Inflammatory macrophage (primary cell): ENCODE measurements at places on chromosomes 2 and 18.

DNA sequence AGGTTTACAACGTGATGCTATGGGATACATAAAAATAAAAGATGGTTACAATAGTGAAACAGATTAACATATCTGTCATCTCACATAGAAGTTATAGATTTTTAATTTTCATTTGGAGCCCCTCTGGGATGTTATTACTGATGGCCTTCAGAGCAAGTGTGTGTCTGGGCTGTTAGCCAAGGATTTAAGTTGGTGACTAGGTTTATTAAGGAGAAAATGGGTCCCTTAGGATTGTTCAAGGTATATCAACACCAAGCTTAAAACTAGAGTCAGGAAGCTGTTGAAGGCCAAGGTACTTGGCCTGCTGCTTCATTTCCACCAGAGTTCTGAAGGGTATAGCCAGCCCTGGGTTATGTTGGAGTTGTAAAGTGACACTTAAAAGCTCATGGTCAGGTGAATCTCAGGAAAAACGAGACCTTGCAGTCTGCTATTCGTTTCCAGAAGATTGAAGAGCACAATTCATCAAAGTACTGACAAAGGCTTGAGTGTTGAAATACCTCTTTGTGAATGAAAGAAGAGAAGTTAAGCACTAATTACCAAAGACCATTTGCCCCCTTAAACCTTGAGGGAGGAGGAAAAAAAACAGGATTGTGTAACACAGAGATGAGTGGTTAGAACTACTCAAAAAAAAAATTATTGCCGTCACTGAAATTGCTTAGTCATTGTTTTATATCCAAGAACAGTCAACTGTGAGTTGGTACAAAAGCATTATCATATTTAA, 48.4 kb downstream of the MAP2 start:
- peak; percentile 22 for DNase-seq

DNA sequence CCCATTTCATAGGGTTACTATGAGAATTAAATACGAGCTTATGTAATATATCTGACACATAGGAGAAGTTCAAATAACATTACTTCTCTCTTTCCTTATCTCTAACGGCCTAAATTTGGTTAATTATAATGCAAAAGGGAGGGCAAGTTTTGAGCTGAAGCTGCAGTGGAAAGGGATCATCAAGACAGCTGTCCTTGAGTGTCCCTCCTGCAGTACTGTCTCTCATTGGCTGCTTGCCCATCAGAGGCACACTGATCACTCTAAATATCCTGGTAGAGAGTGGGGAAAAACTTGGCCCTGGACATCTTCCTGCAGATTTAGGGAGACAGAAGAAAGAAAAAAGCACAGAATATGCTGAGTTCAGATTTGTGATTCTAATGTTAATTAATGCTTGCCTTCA, 186.0 kb downstream of the CAMKMT start:
- no peak for DNase-seq

- DNase-seq = no peak
Observed at GRCh38 chr18:76983613-76984051, 149.0 kb downstream of the MBP start.

GRCh38 chr2:8133913-8134472, 547.9 kb upstream of the ID2 start:
- DNase-seq = no peak

DNA sequence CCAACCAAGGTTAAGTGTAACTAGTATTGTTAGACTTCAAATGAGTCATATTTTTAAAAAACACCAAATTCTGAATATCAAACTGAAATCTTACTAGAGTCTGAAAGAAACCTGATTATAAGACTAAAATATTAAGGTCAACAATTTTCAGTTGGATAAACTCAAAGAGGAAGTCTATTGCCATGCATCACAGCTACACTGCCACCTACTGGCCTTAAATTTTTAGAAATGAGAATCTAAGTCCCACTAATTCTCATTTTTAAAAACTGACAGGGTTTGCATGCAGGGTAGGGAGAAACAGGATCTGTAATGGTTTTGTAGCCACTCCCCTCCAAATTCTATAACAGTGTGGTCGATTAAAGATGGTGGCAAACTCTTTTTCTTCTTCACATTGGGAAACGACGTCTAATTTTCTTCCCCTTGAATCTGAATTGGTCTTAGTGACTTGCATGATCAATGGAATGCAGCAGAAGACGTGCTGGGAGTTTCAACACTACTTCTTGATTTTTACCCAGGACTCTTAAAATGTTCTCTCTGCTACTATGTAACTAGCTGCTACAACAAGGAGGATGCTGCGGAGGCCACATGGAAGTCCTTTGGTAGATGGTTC, 176.1 kb upstream of the SESTD1 start:
- DNase-seq = peak; percentile 63

- DNase-seq = peak; percentile 69
Observed at GRCh38 chr2:208017721-208018120, 7.6 kb downstream of the PLEKHM3 start.

GRCh38 chr2:101696272-101697123, 1.0 kb upstream of the MAP4K4 start:
- DNase-seq = no peak
